NCI-H774 (cell line): ENCODE measurements at places on chromosomes 11 and 22.

DNA sequence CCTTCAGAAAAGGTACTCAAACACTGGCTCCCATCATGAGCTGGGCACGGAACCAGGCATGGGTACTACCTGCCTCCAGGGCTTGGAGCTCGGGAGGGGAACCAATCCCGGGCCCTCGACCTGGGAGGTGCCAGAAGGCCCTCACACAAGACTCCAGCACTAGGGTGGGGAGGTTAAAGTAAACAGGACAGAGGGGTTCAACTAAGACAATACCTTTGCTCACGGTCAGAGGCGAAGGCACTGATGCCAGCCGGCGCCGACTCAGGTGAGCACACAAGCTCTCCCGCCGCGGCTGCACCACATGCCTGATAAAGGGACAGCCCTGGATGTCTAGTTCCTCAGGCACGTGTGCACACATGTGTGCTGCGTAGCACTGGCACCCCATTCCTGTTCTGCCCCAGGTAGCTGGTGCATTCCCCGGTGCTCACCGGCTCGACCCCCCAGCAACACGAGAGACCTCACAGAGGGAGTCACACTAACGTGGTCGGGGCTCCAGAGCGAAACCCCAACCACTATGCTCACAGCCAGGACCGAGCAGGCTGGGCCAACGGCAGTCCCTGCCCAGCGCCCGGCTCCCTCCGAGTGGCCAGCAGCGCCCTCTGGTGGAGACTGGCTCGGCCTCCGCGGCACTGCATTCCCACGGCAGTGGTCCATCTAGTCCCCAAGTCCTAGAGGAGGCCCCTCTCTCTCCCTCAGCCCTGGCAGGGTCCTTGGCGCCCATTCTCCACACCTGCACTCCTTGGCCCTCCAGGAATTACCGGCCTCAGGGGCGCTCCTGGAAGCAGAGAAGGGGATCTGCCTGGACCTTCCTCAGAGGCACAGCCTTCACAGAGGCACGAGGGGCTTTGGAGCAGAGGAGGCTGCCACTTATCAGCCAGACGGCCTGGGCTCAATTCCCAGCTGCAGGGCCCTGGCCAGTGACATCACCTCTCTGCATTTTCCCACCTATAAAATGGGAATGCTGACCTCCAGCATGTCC lies 28.8 kb upstream of the MOB2 start:
- DNase-seq, result peak; percentile 36

DNA sequence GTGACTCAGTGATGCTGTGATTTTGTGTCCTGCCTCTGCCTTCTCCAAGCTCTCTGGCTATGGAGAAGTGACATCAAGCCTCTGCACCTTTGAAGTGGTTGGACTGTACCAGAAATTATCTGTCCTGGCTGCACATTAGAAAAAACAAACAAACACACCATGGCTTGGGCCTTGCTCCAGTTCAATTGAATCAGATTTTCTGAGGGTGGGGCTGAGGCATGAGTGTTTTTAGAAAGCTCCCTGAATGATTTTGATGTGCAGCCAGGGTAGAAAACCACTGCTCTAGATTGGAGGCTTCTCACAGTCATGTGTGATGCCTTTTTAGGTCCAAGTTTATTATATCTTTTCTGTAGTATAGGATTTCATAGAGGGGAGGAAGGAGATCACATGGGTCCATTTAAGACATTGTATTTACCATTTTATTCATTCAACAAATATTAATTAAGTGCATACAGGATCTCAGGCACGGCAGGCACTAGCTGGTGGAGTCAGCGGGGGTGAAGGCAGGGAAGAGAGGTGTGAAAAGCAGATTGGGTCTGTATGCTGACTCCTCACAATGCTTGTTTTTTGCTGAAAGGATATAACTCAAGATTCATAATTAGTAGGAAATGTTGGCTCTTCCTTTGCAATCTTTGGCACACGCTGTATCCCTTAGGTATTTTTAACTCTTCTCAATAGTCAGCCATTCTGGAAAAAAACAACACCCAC lies 7.1 kb upstream of the VSTM5 start:
- DNase-seq, result peak; percentile 24

- DNase-seq, result no peak
Measured at GRCh38 chr11:115819014-115819413, 314.8 kb upstream of the CADM1 start.

GRCh38 chr11:118609380-118610224 lies 2.2 kb downstream of the PHLDB1 start:
- DNase-seq, result no peak

- no peak for DNase-seq
Measured at GRCh38 chr11:10502065-10502680, 38.8 kb downstream of the RNF141 start.

DNA sequence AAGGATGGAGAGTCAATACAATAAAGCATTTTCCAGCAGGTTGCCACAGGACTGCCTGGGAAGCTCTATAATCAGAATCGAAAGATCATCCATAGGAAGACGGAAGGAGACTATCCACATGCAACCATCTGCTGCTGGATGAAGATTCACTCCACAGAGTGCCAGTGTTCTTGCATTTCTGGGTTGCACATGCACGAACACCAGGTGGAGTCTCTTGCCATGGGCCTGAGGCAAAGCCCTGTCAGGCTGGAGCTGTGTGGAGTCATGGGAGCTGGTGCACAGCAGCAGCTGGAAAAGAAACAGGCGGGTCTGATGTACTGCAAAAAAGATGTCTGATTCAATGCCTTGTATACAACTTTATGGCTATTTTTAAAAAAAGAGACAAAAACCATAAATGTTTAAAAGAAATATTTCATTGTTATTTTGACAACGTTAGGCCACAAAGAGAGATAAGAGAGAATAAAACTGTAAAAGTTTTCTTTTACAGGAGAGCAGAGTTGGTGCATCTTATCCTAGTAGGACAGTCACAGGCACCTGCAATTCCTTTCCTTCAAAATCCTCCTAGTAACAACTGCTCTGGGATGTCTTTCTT lies 12.9 kb upstream of the FAT3 start:
- no peak for DNase-seq

DNA sequence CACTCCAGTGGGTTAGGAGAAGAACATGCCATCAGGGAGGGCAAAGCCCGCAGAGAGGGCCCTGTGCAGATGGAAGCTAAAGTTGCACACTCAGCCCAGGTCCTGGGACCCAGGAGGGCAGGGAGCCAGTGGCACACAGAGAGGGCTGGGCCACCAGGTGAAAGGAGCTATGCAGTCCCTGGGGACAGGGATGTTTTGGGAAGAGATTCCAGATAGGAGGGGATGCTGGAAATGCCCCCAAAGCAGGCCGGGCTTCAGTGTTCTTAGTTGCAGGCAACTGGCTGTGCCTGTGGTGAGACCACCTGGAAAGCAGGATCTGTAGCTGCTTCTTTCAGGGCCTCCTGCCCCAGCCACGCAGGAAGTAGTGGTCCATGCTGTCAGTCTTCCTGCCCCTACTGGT lies 19.6 kb downstream of the ANKK1 start:
- DNase-seq, result no peak

- no peak for DNase-seq
Measured at GRCh38 chr22:27409299-27409698, 392.3 kb downstream of the MN1 start.

- DNase-seq, result no peak
Measured at GRCh38 chr11:110571081-110571720, 141.0 kb downstream of the ARHGAP20 start.

GRCh38 chr11:70019576-70020011 lies 58.5 kb upstream of the ANO1 start:
- DNase-seq, result no peak

- DNase-seq, result no peak
Measured at GRCh38 chr11:36195496-36196354, 93.5 kb downstream of the COMMD9 start.

- DNase-seq, result no peak
Measured at GRCh38 chr11:71454470-71455113, 1.6 kb downstream of the NADSYN1 start.

DNA sequence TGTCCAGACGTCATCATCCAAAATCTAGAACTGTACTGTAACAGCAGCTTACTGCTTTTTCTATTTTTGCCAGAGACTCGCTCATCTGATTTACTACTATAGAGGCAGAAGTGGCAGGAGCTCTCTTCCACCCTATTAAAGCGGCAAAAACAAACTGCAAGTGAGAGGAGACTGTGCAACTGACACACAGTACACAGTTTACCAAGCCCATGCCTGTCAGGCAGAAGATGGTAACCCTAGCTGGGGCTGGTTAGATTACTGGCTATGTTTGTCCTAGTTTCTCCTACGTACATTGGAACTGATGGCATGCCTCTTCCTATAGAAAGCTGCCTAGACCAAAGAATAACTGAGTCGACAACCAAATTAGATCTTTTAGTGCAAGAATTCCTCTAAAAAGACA lies 51.8 kb downstream of the CELF1 start:
- no peak for DNase-seq

DNA sequence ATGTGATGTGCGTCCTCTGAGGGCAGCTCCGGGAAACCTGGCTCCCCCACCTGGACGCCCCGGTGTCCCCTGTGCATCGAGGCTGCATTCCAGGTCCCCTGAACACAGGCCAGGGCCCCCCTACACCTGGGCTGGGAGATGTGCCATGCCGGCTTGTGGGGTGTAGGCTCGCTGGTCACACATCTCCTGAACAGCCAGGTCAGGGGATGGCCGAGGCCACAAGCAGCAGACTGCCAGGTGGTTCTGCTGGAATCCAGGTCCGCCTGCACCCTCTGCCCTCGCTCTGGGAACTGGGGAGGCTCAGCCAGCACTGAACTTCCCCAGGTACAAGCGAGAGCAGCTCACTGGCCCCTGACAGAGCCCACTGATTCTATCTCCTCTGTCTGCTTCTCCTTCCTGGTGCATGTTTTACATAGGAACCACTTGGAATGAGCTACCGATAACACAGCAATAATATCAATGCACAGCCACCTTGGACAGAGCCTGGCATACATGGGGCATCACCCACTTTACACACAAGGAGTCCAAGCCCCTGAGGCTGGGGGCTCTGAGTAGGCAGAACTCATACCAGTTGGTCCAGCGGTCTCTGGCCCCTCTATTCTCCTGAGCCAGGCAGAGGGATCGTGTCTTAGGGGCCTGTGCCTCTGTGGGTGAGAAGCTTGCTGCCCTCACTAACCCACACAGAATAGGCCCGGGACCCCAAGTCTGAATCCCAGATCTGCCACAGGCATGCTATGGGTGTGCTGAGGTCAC lies 46.8 kb downstream of the TBX1 start:
- no peak for DNase-seq

DNA sequence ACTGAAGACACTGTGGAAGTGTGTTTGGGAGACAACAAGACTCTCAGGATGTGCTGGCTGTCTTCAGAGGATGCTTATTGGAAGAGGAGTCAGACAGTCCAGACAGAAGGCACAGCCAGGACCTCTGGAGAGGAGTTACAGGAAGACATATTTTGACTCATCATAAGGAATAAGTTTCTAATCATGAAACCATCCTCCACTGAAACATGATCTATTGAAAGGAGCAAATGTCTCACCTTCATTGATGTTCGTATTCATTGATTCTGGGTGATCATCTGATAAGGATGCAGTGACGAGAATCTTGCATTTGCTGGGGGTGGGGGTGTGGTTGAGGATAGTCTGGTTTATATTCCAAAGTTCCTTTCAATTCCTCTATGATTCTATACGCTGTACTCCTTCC lies 2.5 kb upstream of the CXCR5 start:
- DNase-seq, result no peak

GRCh38 chr22:41813726-41814410 lies 13.4 kb downstream of the CCDC134 start:
- DNase-seq, result no peak

DNA sequence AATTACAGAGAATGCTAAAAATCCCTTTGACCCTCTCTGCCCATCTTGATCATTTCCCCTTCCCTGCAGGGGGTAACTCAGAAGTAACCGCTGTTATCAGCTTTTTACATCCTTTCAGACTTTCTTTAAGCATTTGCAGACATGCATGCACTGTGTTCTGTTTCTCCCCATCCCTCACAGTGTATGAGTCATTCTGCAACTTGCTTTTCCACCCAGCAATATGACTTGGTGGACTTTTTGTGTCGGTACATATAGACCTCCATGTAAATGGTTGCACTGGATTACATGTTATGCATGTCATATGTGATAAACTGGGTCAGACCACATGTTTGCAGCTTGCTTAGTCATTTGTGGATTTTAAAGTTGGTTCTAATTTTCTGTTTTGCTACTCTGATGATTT lies 87.7 kb upstream of the NECTIN1 start:
- no peak for DNase-seq

DNA sequence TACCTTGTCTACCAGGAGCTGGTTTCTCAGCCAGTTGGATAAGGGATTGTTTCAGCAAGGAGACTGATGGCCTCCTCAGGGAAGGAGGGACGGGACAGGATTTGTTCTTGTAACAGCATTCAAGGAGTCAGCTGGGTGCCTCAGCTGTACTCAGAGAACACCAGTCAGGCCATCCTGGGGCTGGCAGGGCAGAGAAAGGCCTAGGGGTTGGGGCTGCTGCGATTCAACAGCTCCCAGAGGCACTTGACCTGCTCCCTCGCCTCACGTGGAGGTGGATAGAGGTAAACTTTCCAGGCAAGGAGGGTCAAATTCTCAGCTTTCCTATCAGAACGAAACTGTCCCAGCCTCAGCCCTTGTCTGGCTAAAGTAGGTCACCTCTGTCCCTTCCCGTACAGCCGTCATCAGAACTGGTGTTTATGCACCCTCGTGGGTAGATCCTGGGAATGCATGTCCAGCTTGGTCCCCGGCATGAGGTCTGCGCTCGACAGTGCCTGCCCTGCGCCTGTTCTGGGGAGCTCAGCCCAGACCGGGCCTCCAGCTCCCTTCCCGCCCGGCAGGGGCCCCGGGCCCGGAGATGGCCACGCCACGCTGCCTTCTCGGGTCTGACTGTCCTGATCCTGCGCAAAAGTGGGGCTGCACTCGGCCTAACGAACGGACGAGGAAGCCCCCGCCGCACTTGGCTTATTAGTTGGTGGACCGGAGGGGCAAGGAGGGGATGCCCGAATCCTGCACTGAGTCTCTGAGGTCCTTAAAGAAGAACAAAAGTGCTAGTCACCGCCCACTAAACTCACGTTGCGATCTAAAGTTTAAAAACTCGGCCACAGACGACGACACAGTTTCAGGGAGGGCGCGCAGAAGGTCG lies 762 bp upstream of the CCDC134 start:
- no peak for DNase-seq
